NCI-H510A (cell line): ENCODE measurements at places on chromosomes 1 and 21.

DNA sequence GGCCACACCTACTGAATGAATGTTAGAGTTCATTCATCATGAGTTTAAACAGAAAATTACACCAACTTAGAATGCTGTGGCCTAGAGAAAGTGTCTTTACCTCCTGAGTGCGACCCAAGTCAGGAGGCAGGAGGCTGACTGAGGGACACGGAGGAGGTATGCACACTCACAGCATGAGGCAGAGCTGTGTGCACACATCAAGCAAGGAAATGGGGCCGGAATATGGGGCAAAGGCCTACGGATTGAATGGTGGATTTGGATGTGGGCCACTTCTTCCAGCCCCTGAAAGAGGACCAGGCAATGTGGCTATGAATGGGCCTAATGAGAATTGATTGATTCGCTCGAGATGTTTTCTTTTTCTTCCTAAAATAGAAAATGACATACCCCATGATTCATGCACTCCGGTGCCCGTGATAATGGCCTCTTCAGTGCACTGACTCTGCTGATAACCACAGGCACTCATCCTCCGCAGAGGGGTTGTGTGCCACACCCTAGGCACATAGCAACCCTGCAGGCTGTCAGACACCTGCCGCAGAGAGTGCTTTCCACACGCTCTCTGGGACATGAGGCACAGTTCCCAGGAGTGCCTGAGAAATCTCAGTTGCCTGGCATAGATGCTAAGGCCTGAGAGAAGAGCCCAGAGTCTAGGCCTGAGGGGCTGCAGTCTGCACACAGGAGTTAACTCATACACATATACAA, 155.5 kb downstream of the GLUL start:
- DNase-seq: peak; percentile 60

DNA sequence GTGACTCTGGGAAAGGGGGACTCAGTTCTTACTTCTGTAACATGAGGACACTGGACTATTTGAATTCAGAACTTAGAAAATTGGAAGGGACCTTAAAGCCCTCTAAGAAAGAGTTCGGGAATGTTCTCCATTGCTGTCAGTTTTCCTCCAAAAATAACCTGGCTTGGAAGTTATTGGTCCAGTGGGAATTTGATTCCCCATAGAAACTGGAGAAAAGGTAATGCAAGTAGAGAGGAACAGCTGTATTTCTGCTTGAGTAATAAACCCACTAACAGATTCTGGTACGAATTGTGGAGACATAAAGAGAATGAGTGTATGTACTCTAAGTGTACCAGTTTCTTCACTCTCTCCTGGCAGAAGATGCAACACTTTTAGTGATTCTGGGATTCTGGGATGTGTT, 1.8 kb downstream of the ZBED6 start:
- no peak for DNase-seq

GRCh38 chr1:168114845-168115244, 21.9 kb downstream of the GPR161 start:
- peak; percentile 56 for DNase-seq

DNA sequence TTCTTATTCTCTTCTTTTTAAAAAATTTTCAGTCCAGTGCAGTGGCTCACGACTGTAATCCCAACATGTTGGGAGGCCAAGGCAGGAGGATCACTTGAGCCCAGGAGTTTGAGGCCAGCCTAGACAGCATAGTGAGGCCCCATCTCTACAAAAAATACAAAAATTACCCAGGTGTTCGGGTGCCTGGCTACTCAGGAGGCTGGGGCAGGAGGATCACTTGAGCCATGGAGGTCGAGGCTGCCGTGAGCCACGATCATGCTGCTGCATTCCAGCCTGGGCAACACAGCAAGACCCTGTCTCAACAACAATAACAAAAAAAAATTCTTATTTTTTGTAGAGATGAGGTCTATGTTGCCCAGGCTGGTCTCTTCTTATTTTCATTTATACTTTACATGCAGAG, 7.9 kb downstream of the PLA2G2D start:
- no peak for DNase-seq

- no peak for DNase-seq
These were observed 68.0 kb downstream of the TEX35 start for GRCh38 chr1:178580876-178581275.

GRCh38 chr1:50967416-50968157, 2.5 kb upstream of the CDKN2C start:
- DNase-seq: no peak

DNA sequence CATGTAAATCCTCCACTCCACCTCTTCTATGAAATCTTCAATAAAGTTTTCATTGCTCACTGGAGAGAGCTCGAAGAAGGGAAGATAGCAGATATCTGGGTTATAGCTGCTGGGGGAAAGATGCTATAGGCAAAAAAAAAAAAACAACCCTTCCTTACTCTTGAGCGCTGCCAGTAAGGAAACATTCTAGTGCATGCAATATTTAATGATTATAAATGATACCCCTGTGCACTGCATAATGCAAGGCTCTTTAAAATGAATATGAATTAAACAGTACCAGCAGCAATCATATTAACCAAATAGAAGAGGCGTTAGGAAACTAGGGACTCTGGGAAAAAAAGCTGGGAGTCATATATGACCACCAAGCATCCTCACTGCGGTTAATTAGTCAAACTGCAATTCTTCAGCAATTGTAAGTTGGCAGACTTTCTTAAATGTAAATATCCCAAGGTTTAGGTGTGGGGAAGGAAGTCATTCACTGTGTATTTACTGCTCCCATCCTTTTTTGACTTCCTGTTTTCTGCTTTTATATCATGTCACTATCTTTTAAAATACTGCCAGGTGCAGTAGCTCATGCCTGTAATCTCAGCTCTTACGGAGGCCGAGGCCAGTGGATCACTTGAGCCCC, 3.7 kb upstream of the DMRTB1 start:
- no peak for DNase-seq

DNA sequence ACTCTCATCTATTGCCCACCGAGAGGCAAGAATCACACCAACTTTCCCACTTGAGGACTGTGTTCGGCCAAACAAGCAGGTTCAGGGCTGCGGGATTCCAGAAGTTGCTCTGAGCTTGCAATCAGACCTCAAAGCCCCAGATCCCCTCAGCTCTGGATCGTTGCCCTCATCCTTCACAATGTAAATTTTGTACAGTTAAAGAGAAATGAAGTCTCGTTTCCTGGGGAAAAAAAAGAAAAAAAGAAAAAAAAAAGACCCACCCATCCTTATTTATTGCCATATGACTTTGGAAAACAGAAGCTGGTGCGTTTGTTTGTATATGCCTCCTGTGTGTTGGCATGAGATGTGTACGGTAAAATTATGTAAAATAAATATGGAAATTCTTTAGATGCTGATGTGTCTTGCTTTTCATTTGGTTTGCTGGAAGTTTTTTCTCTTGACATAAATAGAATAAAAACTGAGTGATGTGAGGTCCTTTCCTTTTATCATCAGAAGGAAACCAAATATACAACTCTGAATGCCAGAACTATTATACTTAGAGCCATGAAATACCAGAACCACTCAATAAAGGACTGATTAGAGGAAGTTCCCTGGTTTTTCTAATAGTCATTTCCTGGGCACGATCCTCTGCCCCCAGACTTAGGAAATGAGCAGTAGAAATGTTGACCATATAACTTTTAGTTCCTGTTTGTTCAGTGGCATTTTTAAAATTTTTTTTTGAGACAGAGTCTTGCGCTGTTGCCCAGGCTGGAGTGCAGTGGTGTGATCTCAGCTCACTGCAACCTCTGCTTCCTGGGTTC, 48.7 kb downstream of the LHX4 start:
- DNase-seq: no peak

DNA sequence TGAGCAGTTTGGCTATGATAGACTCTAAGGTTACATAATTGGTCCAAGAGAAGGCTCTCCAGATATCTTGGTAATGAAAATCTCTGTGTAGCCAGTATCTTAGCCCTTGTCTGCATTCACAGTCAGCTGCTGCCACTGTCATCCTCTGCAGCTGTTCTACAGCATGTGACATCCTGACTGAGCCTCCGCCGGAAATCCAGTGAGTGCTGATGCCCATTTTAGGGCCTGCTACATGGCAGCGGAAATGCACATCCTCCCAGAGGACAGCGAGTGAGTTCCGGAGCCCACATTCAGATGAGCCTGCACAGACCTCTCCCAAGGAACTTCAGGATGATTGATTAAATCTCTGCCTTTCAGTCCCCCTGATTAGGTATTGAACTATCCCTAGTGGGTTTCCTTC, 237.1 kb downstream of the HHIPL2 start:
- DNase-seq: peak; percentile 18

DNA sequence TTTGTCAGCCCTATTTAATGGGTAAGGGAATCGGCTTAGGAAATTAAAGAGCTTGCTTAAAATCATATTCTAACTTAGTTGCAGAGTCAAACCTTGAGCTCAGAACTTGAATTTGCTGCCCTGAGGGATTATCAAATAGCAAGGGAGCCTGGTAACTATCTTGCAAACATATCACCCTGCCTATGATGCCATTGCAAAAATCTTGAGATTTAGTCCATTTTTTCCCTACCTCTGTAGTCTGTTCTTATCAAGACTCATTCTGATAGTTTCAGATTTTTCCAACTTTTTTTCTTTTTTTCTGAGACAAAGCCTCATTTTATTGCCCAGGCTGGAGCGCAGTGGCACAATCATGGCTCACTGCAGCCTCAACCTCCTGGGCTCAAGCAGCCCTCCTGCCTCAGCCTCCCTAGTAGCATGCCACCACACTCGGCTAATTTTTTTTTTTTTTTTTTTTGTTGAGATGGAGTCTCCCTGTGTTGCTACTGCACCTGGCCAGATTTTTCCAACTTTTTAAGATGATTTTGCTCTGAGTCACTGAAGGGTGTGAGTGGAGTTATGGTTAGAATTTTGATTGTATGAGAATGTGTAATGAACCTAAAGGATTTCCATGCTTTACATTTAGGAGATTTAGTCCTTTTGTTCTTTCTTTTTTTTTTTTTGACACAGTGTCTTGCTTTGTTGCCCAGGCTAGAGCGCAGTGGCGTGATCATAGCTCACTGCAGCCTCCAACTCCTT, 12.2 kb downstream of the SARS1 start:
- DNase-seq: no peak

- no peak for DNase-seq
These were observed 32.7 kb upstream of the DHCR24 start for GRCh38 chr1:54919367-54920359.
